Esophagus mucosa (tissue), 1 donor: ENCODE measurements at places on chromosomes 5 and 9. TPM values are rescaled to one million over a fixed set of nuclear protein-coding genes. Genes with fewer than 3 reads are reported as not detected.
A peak's percentile ranks its signal among the peaks of the same experiment; 100 is the strongest.

DNA sequence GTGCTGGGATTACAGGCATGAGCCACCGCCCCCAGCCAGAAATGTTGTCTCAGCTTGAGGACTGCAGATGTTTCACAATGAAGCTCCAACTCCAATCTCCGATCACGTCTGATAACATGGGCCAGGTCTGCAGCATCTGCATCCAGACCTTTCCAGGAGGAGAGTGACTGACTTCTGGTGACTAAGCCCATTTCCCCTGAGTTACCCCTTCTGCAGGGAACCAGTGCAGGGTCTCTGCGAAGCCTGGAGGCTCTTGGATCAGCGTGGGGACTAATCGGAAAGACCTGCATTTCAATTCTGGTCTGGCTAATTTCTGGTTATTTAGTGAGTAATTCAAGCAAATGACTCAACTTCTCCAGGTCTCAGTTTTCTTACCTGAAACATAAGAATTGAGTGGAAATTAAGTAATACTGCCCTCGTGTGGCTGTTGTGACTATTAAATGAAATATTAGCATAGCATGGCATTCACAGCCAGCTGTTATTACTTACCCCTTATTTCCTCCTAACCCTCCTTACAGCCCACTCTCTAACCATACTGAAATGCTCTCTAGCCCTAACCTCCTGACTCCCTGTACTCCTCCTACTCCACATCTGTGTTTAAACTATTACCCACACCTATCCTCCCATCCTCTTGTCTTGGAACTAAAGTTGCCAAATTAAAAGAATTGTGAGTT lies 2.2 kb upstream of the GNPDA1 start:
- peak; percentile 37 for ATAC-seq

DNA sequence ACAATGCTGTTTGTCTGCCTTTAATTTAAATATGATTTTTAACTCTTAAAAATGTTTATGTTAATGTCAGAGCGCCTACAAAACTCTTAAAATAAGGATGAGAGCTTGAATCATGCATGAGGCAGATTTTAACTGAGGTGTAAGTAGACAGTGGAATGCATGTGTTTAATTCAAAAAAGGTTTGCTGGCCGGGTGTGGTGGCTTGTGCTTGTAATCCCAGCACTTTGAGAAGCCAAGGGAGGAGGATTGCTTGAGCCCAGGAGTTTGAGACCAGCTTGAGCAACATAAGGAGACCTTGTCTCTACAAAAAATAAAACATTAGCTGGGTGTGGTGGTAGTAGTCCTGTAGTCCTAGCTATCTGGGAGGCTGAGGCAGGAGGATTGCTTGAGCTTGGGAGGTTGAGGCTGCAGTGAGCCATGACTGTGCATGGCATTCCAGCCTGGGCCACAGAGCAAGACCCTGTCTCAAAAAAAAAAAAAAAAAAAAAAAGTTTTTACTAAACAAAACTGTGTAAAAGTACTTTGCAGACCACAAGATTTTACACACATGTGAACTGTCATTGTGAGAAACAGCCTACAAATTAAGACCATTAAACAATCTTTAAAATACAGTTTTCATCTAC lies 21.1 kb downstream of the NDST1 start:
- ATAC-seq, result no peak

DNA sequence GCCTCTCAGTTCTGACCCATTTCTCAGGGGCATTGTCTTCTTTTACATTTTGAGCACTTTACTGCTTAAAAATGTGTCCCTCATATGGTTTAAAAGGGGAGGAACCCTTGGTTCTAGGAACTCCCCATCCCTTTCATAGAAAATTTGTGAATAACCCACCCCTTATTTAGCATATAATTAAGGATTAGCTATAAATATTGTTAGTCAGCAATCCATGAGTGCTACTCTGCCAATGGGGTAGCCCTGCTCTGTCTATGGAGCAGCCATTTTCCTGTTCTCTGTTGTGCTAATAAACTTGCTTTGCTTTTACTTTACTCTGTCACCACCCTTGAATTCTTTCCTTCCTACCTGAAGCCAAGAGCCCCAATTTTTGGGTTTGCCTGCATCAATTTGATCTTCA lies 12.3 kb upstream of the NNT start:
- ATAC-seq, result no peak

IPO11 gene
- 30.2 TPM for total RNA-seq

IFNA6 gene
- not detected for total RNA-seq

LHX3 gene
- 0.08 TPM for total RNA-seq
